RPMI7951 (cell line): ENCODE measurements at places on chromosomes 12 and 14. TPM values are rescaled to one million over a fixed set of nuclear protein-coding genes. Genes with fewer than 3 reads are reported as not detected.

- DNase-seq: peak; percentile 66
These were observed 8.6 kb downstream of the IFI27L2 start for GRCh38 chr14:94120667-94121340.

DNA sequence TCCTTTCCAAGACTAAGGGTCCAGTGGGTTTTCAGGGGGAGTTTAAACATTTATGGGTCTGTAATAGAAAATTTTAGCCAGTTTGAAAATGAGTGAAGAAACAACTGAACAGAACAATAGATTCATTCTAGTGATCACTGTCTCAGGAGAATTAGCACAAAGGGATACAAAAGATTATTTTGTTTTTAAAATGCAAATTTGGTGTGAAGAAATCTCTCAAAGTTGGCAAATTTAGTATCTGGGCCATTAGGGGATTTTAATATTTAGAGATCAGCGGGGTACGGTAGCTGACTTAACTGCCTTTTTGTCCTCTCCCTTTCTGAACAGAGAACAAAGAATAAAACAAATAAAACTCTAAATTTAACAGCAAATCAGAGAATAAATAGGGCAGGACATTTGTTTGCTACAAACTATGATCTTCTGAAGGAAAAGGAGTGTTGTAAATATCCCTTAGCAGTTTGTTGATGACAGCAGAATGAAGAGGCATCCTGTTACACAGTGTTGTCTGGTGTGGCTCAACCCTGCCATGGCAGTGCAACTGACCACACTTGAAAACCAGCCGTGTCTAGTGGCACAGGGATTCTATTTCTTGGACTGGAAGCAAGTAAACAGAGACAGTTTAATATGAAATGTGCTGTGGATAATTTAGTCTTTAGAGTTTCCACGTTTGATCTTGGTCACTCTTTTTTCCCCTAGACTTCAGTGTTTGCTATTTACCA, 46.3 kb upstream of the LRTM2 start:
- peak; percentile 50 for DNase-seq

DNA sequence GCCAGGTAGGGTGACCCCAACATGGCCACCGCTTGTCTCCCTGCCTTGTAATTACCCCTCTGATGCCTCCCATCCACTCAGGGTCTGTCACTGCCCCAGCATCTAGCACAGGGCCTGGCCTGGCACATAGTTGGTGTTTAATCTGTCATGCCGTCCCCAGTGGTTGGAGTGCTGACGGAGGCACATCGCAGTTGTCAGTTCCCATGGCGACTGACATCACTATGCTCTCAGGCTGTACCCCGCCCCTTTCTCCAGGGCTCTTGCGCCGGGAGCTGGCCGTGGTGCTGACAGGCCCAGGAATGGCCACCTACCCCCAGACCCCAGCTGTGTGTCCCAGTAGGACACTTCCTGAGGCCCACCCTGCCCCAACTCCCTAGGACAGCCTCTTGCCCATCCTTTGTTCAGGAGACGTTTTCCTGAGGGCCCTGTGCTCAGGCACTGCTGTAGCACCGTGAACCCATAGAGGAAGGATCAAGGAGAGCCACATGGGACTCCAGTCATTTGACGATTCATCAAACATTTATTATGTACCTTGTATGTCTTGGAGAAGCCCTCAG, 23.0 kb downstream of the FAM222A start:
- peak; percentile 10 for DNase-seq

- no peak for DNase-seq
These were observed 21.0 kb upstream of the MAP1LC3B2 start for GRCh38 chr12:116538076-116538591.

- no peak for DNase-seq
These were observed 30.1 kb downstream of the ANAPC7 start for GRCh38 chr12:110373425-110373824.

GRCh38 chr14:72621387-72622065, 272.4 kb downstream of the DPF3 start:
- DNase-seq: no peak

GRCh38 chr12:109961612-109962011, 34.6 kb downstream of the GIT2 start:
- peak; percentile 77 for DNase-seq

DNA sequence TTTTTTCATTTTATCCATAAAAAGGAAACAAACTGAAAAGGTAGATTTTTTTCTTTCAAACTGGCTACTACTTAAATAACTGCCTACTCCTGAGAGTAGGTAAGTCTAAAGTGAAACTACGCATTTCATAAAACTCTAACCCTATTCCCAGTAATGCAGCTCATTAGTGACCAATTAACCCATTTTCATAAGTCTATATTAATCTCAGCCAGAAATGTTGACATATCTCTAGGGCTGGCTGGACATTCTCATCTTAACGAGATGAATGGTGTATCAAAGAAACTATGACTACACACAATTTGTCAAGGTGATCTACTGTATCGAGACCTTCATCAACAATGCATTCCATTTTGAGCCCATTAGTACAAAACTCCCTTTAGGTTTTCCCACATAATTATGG, 57.2 kb downstream of the EPS8 start:
- DNase-seq: no peak

DNA sequence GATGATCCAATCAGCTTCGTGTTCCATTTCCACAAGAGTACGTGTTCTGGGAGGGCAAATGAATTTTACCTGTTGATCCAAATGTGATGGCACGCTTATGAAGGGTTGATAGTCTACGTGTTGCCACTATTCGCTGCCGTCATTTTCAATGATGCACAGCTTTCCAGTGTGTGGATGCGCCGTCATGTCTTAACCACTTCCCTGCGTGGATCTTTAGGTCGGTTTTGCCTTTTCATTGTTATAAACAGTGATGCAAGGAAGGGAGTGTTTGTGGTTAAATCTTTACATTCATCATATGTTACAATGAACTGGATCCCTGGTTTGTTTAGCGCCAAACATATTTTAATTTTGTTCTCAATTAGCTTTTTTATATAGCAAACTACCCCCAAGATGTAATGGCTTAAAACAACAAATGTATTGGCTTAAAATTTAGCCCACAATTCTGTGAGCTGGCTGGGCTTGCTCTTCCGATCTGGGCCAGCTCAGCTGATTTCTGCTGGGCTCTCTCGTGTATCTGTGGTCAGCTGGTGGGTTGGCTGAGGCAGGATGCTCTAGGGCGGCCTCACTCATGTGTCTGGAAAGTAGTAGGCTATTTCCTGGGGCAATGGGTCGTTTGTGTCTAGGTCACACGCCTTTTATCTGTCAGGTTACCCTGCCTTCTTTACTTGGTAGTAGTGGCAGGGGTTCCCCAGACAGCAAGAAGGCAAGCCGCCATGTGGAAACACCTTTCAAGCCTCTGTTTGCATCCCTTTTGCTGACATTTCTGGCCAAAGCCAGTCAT, 176.7 kb downstream of the CRADD start:
- DNase-seq: peak; percentile 69

DNA sequence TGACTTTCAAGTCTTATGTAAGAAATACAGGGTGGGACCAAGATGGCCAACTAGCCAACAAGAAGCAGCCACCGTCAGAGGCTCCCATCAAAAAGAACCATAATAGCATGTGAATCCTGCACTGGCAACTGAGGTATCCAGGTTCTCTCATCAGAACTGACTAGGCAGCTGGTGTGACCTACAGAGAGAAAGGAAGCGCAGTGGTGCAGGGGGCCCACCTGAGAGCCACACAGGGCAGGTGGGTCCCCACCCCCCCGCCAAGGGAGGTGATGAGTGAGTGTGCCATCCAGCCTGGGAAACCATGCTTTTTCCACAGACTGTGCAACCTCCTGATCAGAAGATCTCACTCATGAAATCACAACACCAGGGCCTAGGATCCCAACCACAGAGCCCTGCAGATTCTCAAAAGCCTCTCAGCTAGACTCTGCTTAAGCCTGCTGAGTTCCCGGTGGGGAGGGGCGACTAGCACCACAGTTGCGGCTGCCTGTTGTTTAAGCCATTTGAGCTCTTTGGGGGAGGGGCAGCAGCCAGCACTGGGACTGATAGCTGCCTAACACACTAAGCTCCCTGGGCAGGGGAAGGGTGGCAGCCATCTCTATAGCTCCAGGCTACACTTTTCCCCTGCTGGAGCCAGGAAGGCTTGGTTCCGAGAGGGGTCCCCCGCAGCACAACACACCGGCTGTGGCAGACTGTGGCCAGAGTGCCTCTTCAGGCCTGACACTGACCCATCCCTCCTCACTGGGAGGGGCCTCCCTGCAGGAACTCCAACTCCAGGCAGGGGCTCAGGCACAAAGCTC, 75.3 kb downstream of the GARIN6 start:
- DNase-seq: no peak

DNA sequence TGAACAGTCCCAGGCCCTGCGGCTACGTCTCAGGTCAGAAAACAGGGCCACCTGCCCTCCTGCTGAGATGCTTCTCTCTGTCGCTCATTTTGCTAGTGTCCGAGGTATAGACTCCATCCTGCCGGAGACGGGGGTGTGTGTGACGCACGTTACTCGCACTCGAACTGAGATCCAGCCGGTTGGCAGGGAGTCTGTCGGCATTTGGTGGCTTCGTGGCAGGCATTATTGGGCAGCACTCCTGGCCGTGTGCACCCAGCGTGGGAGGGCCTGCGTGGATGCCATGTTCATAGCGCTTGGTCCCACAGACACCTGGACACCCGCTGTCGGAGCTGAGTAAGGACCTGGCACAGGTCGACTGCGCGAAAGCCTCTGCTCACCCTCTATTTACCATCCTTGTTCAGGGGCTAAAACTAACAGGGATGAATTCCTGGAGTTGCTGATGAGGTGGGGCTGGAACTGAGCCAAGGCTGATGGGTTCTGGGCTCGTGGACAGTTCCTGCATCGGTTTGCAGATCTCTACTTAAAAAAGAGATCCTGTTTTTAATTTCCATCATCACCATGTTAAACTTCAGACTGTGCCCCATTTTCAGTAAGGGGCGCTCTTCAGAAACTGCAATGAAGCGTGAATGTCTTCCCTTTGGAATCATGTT, 28.6 kb downstream of the AACS start:
- DNase-seq: no peak

- DNase-seq: peak; percentile 25
These were observed 40.8 kb downstream of the CCDC88C start for GRCh38 chr14:91376547-91377477.

- DNase-seq: no peak
These were observed 8.1 kb upstream of the GPHB5 start for GRCh38 chr14:63326840-63327239.

DNA sequence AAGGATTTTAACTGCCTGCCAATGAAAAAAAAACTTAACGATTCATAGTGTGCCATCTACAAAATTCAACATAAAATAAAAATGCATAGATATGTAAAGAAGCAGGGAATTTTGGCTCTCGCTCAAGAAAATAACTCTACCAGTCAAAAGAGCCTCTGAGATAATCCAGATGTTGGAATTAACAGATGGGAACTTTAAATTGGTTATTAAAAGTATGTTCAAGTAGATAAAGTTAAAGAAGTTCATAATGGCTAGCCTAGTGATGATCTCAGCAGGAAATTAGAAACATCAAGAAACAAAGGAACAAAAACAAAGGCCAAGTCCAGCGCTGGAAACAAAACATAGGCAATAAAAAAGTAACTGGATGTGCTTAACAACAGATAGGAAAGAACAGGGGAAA, 23.1 kb downstream of the PIK3C2G start:
- no peak for DNase-seq

DNA sequence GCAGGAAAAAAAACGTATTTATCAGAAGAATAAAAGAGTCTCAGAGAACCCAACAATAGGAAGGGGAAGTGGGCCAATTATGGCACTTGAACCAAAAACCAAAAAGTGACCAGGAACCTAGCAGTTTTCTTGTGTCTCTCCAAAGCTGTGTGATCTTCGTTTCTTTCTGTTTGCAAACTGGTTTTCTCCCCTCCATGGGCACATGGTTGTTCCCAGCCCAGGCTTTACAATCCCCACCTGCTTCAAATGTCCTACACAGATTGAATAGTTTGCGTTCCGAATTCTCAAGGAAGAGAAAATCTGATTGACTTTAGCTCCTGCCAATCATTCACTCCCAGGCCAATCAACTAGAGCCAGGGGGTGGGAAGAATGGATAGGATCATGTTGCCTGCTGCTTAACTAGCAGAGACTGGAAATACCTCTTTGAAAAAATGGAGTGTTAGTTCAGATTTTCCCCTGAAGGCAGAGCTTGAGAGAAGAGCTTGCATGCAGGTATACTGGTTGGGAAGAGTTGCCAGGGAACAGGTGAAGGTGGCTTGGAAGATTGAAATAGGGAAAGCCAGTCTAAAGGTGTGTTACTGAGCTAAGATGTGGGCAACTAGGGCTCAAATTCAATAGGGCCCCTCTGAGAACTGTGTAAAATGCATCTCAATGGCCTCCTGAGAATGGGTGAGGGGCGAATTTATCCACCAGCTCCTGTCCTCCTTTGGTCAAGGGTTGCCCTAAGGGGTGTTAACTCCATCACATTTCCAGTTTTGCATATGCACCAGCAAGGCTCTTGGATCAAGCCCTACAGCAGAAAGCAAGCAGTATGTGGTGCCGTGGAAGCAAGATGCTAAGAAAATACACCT, 106.4 kb upstream of the SRRM4 start:
- DNase-seq: no peak

DNA sequence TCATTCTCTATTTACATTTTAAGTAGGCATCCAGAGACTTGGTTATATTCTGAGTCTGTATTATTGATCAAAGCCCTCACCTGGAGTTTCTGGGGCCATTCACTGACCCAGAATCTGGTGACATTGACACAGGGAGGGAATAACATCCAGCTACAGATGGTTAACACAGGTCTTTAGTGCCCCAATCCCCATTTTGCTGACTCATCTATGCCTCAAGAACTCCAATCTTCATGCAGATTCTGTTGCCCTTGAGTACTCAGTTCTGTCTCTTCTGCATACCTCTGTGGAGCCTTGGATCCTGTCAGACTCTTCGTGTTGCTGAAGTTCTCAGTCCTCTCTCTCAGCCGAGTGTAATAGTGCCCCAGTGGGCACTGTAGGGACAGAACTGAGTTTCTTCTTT, 208.9 kb downstream of the RGS6 start:
- no peak for DNase-seq

DNA sequence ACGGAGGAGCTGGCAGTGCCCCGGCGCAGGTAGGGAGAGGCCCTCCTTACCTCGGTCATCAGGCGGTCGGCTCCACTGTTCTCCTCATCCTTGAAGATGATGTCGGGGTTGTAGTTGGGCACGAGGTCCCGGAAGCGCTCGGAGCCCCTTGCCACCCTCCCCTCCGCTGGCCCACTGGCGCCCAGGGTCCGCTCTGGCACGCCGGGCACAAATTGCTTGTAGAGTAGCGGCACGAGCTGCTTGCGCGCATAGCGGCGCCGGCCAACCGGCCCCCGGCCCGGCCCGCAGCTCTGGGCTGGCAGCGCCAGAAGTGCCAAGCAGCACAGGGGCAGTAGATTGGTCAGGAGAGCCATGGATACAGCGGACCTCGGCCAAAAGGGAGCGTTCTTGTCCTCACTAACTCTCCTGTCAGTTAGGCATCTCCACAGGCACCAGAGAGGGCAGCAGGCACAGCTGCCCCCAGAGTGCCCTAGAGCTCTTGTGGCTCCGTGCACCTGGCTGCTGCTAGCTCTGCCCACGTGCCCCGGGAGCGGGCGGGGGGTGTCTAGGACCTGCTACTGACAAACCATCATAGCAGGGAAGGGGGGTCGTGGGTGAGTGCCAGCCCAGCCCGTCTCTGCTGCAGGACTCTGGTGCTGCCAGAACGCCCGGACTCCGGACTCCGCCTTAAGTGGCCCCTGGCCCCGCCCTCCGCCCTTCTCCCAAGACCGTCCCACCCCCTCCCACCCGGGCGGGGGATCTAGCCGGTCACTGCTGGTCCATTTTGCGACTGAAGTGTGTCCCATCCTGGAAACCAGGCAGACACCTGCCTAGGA, at the start of gene DHH:
Gene DHH (minus strand): TSS at position 642 of the 815 bp plus-strand sequence. CDS start 289 bp downstream, at position 353.
- DNase-seq: no peak

GRCh38 chr14:68039593-68039992, 220.0 kb downstream of the RAD51B start:
- DNase-seq: no peak

Gene TMEM30B
- total RNA-seq: not detected in 2 replicates

Gene DHRS2
- 7.1 and 8.7 TPM in 2 replicates for total RNA-seq

Gene INSM2
- not detected in 2 replicates for total RNA-seq

Gene LRRC10
- total RNA-seq: not detected in 2 replicates

Gene TOX4
- total RNA-seq: 13.1 and 14.4 TPM in 2 replicates
